ENCODE measurements at places on chromosomes 2 and 18.

DNA sequence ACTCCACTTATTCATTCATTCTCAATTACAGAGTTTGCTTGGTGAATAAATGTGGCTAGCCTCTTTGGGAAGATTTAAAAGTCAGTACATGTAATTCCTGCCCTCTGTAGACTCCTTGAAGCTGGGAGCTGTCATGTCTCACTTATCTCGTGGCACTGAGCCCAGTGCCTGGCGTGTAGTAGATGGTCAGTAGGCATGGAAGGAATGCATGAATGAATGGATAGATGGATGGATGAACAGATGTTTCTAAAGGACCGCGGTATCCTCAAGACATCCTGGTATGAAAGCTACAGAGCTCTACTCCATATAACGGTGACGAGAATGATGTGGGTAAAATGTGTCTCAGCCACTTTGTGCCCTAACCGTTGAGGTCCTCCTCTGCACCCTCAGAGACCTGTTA lies 83.0 kb downstream of the MARCO start:
- no peak overlapping the region for H3K27ac ChIP-seq
- no peaks in the 10 kb centered on the region for H3K27me3 ChIP-seq
- DNase-seq = no peak

DNA sequence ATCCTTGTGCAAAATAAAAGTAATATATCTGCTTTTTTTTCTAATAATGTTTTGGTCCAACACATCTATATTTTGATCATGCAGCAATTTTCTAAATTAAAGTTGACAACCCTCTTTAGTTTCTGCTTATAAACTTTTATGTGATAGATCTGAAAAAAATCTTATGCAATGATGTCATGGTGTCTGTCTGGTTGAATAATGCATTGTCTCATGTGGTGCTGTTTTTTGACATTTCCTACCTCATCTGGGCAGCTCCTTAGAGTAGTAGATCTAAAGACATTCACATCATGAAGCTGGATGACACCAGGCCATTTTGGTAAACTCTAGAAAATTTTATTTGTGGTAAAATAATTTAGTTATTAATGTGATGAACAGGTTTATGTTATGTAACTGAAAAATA lies 106.8 kb upstream of the FN1 start:
- H3K27ac ChIP-seq = no peak overlapping the region
- H3K27me3 ChIP-seq = no peaks in the 10 kb centered on the region
- peaks cover 7% of the 10 kb centered on the region for H3K4me1 ChIP-seq
- no peak overlapping the region for H3K4me3 ChIP-seq
- no peaks in the 10 kb centered on the region for H3K36me3 ChIP-seq
- DNase-seq = no peak

- DNase-seq = no peak
- peaks cover 4% of the 10 kb centered on the region for H3K4me1 ChIP-seq
- H3K27ac ChIP-seq = no peak overlapping the region
- H3K27me3 ChIP-seq = no peaks in the 10 kb centered on the region
- H3K36me3 ChIP-seq = no peaks in the 10 kb centered on the region
- no peak overlapping the region for H3K4me3 ChIP-seq
These were observed 22.3 kb upstream of the ACTR3 start for GRCh38 chr2:113867571-113867970.

DNA sequence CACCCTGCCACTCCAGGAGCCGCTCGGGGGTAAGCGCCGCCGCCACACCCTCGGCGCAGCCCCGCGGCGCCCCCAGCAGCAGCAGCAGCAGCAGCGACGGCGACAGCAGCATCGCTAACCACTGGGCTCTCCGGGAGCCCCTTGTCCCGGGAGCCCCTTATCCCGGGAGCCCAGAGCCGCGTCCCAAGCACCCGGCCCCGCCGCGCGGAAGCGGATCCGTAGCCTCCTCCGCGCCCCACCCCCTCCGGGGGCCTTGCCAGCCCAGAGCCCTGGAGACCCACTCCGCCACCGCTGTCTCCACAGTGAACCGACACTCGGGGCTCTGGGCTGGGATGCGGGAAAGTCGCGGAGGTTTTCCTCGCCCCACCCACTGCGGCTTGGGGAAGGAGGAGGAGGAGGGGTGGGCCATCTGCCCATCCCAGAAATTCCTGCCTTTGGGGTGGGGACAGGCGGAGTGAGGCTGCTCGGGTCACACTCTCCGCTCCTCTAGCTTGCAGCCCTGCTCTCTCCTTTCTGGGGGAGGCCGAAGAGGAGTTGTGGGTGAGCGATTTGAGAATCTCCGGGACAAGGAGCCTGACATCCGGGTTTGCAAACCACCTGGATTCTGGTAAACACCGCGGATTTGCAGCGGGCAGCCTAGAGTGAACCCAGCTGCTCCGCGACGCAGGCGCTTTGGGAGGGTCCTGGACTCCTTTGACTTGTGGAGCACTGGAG lies at the start of gene PLA2R1:
Gene PLA2R1 (minus strand): TSS at position 324 of the 714 bp plus-strand sequence. CDS start 212 bp downstream, at position 112.
- no peaks in the 10 kb centered on the region for H3K4me1 ChIP-seq
- H3K4me3 ChIP-seq = peak within 1 kb of the TSS; percentile 59
- no peaks in the 10 kb centered on the region for H3K36me3 ChIP-seq
- peak; percentile 12 for DNase-seq
- H3K27ac ChIP-seq = no peak within 1 kb of the TSS

DNA sequence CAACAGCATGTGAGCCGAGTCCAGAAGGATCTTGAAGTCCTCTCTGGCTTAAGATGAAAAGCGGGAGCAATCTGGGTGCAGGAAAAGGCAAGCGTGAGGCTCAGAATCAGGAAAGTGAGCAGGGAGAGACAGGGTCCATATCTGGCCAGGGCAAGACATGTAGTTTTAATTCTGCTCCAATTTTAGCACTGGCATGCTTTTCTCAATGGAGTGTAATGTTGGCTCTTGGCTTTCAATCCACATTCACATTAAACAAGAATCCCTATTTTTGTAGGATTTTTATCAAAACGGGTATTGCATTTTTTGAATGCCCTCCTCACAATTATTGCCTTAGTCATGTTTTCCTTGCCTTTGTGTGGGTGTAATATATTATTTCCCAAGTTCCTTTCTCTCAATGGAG lies 6.0 kb downstream of the SPATA3 start:
- DNase-seq = no peak
- H3K27me3 ChIP-seq = peaks cover 27% of the 10 kb centered on the region
- H3K36me3 ChIP-seq = no peaks in the 10 kb centered on the region

- DNase-seq = peak; percentile 10
- H3K27me3 ChIP-seq = no peaks in the 10 kb centered on the region
- H3K4me3 ChIP-seq = no peak overlapping the region
- no peak overlapping the region for H3K27ac ChIP-seq
- H3K4me1 ChIP-seq = no peaks in the 10 kb centered on the region
These were observed 51.5 kb upstream of the PHLPP1 start for GRCh38 chr18:62663731-62664336.

GRCh38 chr18:75314117-75314516 lies 103.5 kb downstream of the TSHZ1 start:
- H3K27ac ChIP-seq = no peak overlapping the region
- H3K27me3 ChIP-seq = peaks cover 5% of the 10 kb centered on the region
- no peaks in the 10 kb centered on the region for H3K4me1 ChIP-seq
- H3K36me3 ChIP-seq = no peaks in the 10 kb centered on the region
- H3K4me3 ChIP-seq = no peak overlapping the region

GRCh38 chr2:198106621-198107385 lies 302.4 kb downstream of the PLCL1 start:
- no peak overlapping the region for H3K27ac ChIP-seq
- H3K4me3 ChIP-seq = no peak overlapping the region
- H3K36me3 ChIP-seq = no peaks in the 10 kb centered on the region
- DNase-seq = no peak

GRCh38 chr2:65607662-65608305 lies 175.4 kb upstream of the SPRED2 start:
- no peaks in the 10 kb centered on the region for H3K36me3 ChIP-seq
- H3K27me3 ChIP-seq = peaks cover 25% of the 10 kb centered on the region
- no peaks in the 10 kb centered on the region for H3K4me1 ChIP-seq
- no peak overlapping the region for H3K27ac ChIP-seq

DNA sequence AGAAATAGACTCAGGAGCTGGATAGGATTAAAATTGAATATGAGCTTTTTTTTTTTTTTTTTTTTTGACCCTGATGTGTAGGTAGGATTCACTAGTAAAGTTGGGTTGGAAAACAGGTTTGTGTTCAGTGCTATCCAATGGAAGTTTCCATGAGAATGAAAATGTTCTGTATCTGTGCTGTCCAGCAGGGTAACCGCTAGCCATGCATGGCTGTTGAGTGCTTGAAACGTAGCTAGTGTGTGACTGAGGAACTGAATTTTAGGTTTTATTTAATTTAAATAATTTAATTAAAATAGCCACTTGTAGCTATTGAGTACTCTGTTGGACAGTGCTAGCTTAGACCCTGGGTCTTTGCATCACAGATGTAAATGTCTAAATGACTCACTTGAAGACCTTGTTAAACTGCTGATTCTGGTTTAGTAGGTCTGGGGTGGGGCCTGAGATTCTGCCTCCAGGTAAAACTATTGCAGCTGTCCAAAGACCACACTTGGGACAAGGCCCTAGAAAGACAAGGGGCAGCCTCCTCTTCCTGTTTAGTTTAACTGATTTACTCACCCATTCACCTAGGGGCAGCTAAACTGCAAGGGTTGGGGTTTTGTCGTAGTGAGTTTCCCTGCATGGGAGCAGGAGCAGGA lies 84.7 kb upstream of the STON1 start:
- H3K36me3 ChIP-seq = no peaks in the 10 kb centered on the region
- H3K4me3 ChIP-seq = no peak overlapping the region
- H3K4me1 ChIP-seq = no peaks in the 10 kb centered on the region
- DNase-seq = no peak
- no peaks in the 10 kb centered on the region for H3K27me3 ChIP-seq
- H3K27ac ChIP-seq = no peak overlapping the region

GRCh38 chr2:69600425-69600824 lies 43.1 kb downstream of the AAK1 start:
- H3K27me3 ChIP-seq = no peaks in the 10 kb centered on the region
- H3K36me3 ChIP-seq = peaks cover 3% of the 10 kb centered on the region
- H3K4me1 ChIP-seq = peaks cover 14% of the 10 kb centered on the region
- DNase-seq = no peak

DNA sequence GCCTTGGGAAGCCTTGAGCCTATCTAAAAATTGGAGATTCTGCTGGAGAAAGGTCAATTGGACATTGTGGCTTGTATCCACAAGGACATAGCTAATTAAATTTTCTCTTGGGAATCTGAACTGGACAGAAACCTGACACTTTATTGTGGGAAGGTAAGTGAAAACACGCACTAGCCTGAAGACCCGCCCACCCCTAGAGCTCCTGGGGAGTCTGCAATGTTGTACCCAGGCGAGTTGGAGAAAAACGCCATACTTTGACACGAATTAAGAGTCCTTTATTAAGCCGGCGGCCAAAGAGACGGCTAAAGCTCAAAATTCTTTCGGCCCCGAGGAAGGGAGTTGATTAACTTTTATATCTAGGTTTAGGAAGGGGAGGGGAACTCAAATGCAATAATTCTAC lies 1.2 kb upstream of the ZNF892 start:
- H3K27ac ChIP-seq = no peak overlapping the region
- H3K4me1 ChIP-seq = no peaks in the 10 kb centered on the region
- no peaks in the 10 kb centered on the region for H3K27me3 ChIP-seq
- no peak for DNase-seq
- peaks cover 10% of the 10 kb centered on the region for H3K36me3 ChIP-seq

DNA sequence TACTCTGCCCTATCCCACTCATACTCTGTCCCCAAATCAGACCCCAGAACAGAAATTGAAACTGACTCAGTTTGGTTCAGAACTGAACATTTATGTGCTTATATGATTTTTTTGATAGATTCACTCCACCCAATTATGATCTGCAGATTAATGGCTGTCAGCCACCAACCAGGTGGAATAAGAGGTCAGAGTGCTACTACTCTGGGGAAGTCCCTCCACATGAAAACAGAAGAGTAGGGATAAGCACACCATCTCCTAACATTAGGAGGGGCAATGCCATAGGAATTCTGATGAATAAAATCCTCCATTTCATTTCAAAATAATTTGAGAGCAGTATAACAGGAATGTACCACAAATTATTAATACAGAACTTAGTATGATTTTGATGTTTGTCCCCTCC lies 36.3 kb upstream of the UGP2 start:
- H3K4me3 ChIP-seq = no peak overlapping the region
- DNase-seq = no peak
- H3K4me1 ChIP-seq = no peaks in the 10 kb centered on the region
- no peaks in the 10 kb centered on the region for H3K36me3 ChIP-seq
- no peaks in the 10 kb centered on the region for H3K27me3 ChIP-seq

DNA sequence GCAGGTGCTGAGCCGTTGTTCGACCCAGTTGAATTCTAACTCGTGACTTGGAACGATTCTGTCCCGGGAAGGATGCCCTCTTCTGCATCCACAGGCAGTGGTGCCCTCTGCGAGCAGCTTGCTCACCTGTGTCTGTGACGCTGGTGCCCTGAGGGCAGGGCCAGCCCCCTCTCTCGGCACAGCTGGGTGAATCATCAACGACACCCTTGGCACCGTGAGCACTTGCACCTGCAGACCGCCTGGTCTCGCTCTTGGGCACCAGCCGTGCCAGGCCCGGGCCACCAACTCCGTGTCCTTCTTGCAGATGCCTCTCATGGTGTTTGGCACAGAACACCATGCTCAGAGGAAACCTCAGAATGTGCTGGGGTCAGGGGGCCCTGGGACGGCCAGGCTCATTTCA lies 75.0 kb downstream of the SLC66A2 start:
- H3K36me3 ChIP-seq = no peaks in the 10 kb centered on the region
- no peak overlapping the region for H3K4me3 ChIP-seq
- H3K27ac ChIP-seq = no peak overlapping the region
- H3K27me3 ChIP-seq = no peaks in the 10 kb centered on the region
- DNase-seq = no peak
- no peaks in the 10 kb centered on the region for H3K4me1 ChIP-seq

- no peak overlapping the region for H3K27ac ChIP-seq
- peaks cover 33% of the 10 kb centered on the region for H3K4me1 ChIP-seq
- no peak overlapping the region for H3K4me3 ChIP-seq
- no peak for DNase-seq
These were observed 209.6 kb downstream of the SLC8A1 start for GRCh38 chr2:40242315-40242714.

- peaks cover 5% of the 10 kb centered on the region for H3K36me3 ChIP-seq
- peaks cover 1% of the 10 kb centered on the region for H3K4me1 ChIP-seq
- DNase-seq = no peak
- H3K27me3 ChIP-seq = no peaks in the 10 kb centered on the region
- no peak overlapping the region for H3K4me3 ChIP-seq
These were observed 11.0 kb downstream of the NMI start for GRCh38 chr2:151278487-151278886.

DNA sequence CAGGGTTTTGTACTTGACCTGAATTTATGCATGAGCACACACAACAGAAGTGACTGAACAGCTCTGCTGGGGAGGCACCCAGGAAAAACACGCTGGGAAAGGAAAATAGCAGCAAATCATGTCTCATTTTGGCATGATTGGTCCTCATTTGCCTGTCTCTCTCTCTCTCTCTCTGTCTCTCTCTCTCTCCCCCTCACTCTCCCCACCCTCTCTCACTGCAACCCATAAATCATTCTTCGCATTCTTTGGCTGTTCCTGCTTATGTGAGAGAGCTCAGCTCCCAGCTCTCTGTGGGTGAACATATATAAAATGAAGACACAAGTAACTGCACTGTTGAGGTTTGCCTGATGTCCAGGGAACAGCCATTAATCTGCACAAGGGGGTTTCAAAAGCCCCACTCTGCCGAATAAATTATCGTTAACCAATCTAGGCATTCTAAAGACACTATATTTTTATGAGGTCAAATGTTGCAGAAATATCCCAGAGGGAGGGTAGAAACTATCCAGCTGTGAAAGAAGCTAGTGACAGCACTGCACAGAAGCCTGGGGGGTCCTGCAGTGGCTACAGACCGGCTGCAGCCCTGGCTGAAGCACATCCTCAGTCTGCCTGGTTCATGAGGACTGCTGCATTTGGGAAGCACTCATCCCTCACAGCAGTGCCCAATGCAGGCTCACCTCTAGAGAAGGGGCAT lies 260.3 kb downstream of the AFF3 start:
- H3K36me3 ChIP-seq = no peaks in the 10 kb centered on the region
- H3K4me3 ChIP-seq = no peak overlapping the region
- H3K27me3 ChIP-seq = no peaks in the 10 kb centered on the region
- peaks cover 22% of the 10 kb centered on the region for H3K4me1 ChIP-seq
- peak; percentile 95 for DNase-seq
- peak overlapping the region; percentile 86 for H3K27ac ChIP-seq
